Occipital lobe (tissue), 3 donors: ENCODE measurements at places on chromosomes 11 and 22. TPM values are rescaled to one million over a fixed set of nuclear protein-coding genes. Genes with fewer than 3 reads are reported as not detected.

OR52A1 gene
- not detected for total RNA-seq

RAG2 gene
- total RNA-seq: not detected

OR6A2 gene
- total RNA-seq: 0.47 TPM

MUC6 gene
- not detected for total RNA-seq

NPTXR gene
- 11.5 TPM for total RNA-seq

DRD4 gene
- total RNA-seq: 0.16 TPM

SCGB1A1 gene
- not detected for total RNA-seq

UCP2 gene
- 5.0 TPM for total RNA-seq

CEP57 gene
- total RNA-seq: 117 TPM

OR4C13 gene
- total RNA-seq: not detected

GLB1L3 gene
- 0.47 TPM for total RNA-seq

SPCS2 gene
- total RNA-seq: 20.1 TPM

MUC15 gene
- total RNA-seq: not detected

HBE1 gene
- total RNA-seq: 3.6 TPM

MCHR1 gene
- total RNA-seq: 0.62 TPM
